NCI-H69 (cell line): ENCODE measurements at places on chromosomes 3 and 15.

DNA sequence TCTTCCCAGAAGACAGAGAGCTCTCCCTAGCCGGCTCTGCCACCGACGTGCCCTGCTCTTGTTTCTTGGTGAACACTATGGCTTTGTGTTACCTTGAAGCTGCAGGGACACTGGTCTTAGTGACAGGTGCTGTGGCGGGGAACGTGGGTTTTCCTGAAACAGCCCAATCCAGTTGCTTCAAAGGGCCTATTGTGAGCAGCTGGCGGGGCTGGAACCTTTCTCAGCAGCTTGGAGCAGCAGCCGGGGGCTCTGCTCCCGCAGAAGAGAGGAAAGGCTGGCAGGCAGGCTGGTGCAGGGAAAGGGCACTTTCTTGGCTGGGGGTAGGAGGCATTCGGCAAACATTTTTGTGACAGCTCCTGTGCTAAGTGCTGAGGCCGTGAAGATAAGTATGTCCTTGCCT lies 12.8 kb downstream of the MYZAP start:
- no peak for DNase-seq

GRCh38 chr15:92586966-92587365 lies 68.6 kb downstream of the FAM174B start:
- no peak for DNase-seq

DNA sequence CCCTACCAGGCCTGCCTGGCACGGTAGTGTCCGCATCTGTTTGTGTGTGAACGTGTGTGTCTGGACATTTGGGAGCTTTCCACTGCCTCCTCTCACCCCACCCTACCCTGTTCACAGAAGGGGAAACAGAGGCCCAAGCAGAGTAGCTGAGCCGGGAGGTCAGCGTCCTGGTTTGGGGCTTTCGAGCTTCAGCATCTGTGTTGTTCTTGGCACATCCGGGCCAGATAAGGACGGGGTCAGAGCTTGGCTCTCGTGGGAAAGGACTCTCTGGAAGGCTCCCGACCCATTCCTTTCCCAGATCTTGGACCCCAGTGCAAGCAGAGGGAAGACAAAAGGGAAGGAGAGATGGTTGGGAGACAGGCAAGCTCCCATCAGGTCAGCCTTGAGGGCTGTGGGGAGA lies 6.3 kb upstream of the PTH1R start:
- DNase-seq = no peak

DNA sequence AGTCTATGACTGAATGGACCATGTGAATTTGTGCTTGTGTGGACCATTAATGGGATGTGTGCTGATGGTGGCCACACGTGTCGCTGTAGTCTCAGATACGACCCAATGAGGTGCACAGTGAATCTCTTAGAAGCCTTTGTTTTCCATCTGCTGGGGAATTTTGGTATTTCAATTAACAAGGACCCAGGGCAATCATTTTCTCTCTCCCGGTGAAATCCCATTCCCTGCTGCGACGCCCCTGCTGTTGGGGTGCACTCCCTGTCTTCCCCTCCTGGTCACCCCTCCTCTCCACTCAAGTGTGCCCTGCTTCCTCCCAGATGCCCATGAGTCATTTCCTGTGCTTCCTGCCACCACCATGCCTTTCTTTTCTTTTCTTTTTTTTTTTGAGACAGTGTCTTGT lies 32.7 kb downstream of the EBLN2 start:
- DNase-seq = peak; percentile 6

- no peak for DNase-seq
These were observed 22.9 kb upstream of the HHATL start for GRCh38 chr3:42725454-42725853.

DNA sequence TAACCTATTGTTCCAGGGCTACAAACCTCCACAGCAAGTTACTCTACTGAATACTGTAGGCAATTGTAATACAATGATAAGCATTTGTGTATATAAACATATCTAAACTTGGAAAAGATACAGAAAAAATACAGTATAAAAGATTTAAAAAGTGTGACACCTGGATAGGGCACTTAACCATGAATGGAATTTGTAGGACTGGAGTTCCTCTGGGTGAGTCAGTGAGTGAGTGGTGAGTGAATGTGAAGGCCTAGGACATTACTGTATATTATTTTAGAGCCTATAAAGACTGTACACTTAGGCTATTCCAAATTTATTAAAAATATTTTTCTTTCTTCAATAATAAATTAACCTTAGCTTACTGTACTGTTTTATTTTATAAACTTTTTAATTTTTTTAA lies 38.4 kb upstream of the SLC25A36 start:
- DNase-seq = no peak

GRCh38 chr3:54835701-54836100 lies 92.2 kb downstream of the LRTM1 start:
- DNase-seq = peak; percentile 15

DNA sequence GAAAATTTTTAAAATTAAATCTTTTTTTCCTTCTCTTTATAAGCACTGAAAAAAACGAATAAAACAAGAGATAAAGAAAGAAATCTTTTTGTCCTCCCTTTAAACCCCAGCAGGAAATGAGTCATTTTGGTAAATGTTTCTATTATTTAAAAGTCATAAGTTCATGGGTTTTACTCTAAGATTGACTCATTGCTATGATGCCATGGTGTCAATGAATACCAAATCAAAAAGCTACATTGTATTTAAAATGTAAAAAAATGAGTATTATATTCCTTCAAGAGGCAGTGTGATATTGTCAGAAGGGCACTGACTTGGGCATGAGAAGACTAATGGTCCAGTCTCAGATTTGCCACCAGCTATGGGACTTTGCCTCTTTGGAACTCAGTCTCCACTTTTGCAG lies 303.4 kb upstream of the DNAJC19 start:
- DNase-seq = no peak

GRCh38 chr15:72086920-72087648 lies 30.9 kb downstream of the MYO9A start:
- DNase-seq = no peak

DNA sequence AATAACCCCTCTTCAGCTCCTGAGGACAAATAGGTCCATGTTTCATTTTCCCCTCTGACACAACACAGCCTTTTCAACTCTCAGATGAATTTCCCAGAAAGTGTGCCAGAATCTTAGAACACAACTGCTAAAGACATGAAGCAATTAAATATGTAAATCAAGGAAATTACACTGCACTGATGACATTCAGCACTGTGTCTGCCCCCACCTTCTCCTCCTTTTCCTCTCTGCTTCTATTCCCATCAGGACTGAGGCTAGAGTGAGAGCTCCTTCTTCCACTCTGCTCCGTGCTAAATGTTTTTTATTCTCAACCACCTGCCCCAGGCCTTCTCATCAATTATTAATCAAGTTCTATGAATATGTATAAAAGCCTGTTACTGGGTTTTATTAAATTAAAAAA lies 596.1 kb downstream of the TUSC7 start:
- DNase-seq = no peak

DNA sequence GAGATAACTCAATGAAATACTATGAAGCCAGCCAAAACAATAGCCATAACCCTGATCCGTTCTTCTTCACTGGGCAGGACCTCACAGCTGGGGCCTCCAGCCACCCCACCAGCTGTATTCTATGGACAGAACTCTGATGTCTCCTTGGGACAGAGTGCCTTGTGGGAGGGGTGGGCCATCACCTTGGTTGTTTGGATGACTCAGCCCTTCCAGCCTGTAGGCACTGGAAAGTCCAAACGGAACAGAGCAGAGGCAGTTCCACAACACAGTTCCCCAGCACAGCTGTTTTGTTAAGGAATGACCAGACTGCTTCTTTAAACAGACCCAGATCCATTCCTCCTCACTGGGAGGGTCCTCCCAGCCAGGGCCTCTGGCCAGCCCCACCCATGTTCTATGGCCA lies 31.9 kb upstream of the ZBED2 start:
- no peak for DNase-seq

GRCh38 chr3:128381609-128382008 lies 85.1 kb downstream of the DNAJB8 start:
- no peak for DNase-seq

DNA sequence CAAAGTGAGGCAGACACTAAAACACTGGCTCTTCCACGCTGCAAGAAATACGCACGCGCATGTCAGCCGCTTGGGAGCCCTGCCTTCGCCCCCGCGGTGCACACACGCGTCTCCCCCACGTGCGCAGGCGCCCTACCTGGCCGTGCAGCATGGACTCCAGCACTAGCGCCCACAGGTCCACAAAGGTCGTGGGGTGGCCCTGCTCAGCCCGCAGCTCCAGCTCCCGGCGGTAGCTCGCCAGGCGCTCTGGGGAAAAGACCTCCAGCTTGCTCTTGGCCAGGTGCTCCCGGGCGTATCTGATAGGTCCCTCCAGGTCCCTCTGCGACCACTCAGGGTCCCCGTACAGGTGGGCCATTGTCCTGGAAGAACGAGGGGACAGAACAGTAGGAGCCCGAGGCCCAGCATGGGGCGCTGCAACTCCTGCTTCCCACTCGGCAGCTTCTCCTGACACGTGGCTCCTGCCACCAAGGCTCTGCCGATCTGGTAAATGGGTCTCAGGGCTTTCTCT lies 14.9 kb downstream of the PLA2G4D start:
- DNase-seq = peak; percentile 54

GRCh38 chr3:137572931-137573330 lies 191.2 kb upstream of the SOX14 start:
- DNase-seq = no peak

DNA sequence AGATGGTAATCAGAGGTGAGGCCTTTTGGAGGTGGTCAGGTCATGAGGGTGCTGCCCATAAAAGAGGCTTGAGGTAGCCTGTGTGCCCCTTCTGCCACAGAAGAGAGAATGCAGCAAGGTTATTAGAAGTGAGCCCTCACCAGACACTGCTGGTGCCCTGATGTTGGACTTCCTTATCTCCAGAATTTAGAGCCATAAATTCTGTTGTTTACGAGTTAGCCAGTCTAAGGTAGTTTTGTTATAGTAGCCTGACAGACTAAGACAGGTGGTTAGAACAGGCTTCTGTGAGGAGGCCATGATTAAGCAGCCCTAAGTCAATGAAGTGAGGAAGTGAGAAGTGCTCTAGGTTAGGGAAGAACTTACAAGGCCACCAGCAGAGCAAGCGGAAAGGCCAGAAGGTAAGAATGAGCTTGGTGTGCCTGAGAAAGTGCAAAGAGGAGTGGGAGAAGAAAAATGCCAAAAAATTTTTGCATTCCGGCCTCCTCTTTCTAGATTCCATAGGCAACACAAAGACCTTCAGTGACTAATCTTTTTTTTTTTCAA lies 44.2 kb upstream of the STT3B start:
- DNase-seq = no peak

GRCh38 chr15:101538996-101539395 lies 49.5 kb upstream of the PCSK6 start:
- DNase-seq = no peak

- peak; percentile 85 for DNase-seq
These were observed at the start of gene DUSP7 for GRCh38 chr3:52056521-52056967. Gene DUSP7 (minus strand): TSS chr3:52056571. CDS start chr3:52056366, 205 bp downstream.

GRCh38 chr15:64897345-64897985 lies 14.2 kb upstream of the ANKDD1A start:
- no peak for DNase-seq

GRCh38 chr3:67937498-67938118 lies 283.2 kb upstream of the SUCLG2 start:
- no peak for DNase-seq

DNA sequence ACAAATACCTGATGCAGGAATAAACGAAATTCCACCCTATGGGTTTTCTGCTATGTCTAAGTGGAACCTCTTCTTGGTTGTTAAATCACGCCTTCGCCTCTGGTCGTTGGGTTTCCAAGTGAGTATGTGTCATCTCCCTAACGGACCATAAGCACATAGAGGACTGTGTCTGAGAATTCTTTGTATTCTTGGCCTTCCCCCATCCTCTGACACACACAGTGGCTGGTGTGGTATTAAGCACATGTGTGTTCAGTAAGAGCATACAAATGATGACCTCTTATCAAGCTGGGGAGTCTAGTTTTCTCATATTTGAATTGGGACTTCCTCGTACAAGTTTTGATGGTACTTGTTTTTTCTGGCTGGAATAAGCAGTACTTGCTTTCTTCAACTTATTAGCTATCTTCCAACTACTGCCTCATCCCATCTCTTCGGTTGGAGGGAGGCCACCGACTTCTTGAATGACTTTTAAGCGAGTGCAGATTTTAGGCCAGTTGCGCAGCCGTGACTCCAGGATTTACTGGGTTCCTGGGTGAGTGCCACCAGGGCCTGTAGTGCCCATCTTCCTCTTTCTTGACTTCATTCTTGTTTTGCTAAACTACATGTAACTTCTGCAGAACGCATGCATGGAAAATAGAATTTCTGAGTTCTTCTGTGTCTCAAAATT lies 240.2 kb downstream of the ADAMTS17 start:
- no peak for DNase-seq

DNA sequence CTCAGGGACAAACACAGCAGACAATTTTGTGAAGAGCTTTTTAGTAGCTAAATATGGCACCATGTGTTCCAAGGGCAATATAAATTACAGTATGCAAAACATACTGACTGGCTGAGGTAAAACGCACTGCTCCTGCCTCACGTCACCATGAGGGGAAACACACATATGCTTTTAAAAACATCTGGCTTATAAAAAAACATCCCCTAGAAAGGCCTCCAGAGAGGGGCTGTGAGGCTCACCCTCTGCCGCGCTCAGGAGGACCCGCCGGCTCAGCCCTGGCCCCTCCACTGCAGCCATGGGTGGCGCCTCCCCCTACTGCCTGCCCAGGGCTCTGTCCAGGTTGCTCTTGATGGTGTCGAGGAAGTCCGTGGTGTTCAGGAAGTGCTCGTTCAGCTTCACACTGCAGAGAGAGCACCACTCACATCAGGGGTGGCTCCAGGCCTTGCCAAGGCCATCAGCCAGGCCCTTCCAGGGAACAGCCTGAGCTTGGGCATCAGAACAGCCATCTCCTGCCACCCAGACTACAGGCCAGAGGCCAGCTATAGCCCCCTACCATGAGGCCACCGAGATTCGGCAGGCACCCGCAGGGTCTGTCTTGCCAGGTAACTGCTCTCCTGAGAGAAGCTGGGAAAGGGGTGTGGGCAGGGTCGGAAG lies 18.2 kb downstream of the IDH2 start:
- no peak for DNase-seq

DNA sequence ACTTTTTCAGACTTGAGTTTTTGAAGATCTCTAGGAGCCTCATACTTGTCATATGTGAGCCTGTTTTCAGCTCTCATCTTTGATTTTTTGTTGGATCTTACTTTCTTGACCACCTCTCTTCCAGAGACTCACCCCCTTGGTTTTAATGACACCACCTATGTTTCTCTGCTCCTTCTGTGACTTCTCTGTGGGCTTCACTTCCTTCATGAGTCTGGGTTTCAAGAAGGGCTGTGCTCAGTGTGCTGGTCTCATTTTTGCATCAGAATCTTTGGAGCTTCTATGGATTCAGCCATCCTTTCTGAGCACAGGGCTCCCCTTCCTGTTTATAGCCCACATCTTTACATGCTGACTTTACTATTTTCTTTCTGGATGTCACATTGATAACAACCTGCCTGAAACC lies 17.7 kb downstream of the PPM1L start:
- DNase-seq = no peak
